ENCODE measurements at places on chromosomes 1 and 21.

DNA sequence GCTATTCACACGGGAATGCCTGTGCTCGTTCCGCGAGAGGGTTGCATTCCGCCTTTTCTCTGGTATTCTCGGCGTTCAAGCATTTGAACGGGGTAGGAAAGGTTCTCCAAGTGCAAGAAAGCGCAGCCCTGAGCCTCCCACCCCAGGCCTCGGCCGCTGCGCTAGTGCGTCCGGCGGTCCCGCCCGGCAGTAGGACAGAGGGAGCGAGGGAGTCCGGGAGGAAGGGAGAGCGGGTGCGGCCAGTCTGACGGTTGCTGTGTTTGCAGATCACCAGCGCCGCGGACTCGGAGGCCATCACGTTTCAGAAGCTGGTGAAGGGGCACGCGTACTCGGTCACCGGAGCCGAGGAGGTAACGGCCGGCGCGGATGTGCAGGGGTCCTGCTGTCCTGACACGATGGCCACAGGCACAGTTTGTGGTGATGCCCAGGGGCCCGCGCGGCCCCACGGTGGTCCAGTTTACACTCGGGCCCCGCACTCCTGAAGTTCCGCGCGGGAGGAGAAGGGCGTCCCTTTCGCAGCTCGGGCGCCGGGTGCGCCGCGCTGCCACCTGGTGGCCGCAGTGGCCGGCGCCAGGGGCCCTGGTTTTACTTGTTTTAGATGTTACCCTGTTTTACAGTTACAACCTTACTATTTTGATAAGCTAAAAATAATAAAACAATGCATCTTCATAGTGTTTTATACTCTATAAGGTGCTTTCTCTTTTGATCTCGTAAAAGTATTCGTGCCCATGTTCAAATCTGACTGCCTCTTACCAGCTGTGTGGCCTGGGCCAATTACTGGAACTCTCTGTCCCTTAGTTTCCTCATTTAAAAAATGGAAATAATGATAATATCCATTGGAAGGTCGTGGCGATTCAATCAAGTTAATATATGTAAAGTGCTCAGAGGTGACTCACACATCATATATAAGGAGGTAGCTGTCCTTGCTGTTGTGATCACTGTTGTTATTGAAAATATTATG, 36.7 kb downstream of the CAPN2 start:
- no peak for DNase-seq

- DNase-seq: peak; percentile 62
Observed at GRCh38 chr1:183304440-183305107, 113.6 kb downstream of the NMNAT2 start.

DNA sequence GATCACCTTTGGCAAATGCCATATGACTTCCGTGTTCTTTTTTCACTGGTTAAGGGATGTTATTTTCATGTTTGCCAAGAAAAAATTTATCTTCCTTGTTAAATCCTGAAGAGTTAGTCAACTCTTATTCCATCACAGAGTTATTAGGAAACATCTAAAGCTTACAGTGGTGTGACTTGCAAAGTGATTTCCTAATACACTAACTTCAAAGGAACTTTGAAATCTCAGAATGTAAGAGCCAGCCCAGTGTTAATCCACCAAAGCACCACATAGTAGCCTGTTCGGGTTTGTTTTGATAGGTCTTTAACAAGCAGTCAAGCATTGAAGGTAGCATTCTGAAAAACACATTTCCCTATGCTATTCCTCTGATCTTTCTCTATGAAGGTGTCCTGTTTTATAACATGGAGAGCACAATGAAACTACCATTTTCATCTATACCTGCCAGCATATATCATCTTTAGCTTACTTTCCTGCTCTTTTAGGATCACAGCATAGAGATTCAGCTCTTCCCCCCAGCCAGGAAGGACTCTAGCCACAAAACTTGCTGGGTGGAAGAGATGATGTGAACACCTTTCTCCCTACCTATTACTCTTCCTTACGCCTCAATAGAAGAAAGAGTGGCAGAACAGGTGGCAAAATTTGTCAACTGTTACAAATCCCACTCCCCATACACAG, 82.4 kb upstream of the MAGI3 start:
- no peak for DNase-seq

GRCh38 chr1:188517139-188517538, 1688.4 kb downstream of the PLA2G4A start:
- no peak for DNase-seq

DNA sequence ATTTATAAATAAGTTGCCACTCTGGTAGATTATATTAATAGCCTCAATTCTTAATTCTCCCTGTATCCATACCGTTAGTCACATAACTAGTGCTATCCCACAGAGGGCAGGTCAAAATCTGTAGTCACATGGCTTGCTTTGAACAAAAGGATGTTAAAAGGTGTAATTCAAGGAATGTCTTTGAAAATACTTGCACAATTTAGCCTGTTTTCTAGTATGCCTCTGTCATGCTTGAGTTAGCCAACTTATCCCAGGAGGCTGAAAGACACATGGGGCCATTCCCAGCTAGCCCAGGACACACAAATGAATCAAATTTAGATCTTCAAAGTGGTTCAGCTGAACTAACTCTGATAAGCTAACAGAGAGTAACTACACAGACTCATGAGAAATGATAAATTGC, 758.5 kb upstream of the NEGR1 start:
- no peak for DNase-seq

DNA sequence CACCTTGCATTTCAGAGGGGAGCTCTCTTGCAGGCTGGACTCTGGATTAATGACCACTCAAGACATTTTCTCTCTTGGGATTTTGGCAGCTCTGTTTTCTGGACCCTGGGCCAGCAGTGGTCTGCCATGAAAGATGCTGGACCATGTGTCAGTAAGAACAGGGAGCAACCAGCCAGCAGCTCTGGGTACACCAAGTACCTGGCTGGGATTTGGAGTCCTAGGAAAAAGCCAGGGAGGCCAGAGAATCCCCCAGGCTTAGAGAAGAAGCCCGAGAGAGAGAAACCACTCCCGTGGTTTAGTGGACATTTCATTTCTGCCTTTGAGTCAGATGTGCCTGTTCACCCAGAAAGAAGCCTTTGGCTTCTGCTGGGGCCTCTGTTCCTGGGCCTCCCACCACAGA, 2.5 kb downstream of the NFASC start:
- DNase-seq: no peak

DNA sequence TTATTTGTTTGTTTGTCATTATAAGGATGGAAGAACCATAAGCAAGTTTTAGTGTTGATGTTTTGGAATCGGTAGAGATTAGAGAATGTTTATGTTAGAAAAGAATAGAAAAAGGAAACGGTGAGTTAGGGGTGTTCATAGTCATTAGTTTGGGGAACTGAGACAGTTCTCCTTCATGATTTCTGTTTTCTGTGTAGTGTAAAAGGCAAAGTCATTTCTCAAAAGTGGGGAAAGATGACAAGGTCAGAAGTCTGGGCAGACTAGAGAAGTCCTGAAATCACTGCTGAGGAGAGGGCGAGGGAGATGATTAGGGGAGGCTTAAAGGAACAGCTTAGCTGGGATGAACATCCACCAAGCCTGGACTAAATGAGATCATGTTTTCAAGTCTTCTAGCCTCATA, 498.9 kb downstream of the TTLL7 start:
- DNase-seq: no peak

DNA sequence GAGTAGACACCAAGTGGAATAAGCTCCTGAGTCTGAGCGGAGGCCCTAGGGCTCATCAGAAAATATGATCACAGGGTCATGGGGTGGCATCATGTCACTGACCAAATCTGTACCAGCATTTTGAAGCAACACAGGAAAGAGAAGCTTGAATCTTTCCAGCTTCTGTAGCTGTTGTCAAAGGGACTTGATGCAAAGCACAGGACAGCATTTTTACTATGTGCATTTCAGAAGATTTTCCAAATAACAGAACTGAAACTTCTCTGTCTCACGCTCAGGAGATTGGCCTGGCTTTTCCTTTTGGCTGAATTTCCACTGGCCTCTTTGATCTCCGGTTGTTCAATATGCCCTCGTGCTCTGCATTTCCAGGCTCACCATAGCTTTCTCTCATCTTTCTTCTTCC, 127.2 kb upstream of the ATP1B1 start:
- no peak for DNase-seq

GRCh38 chr1:55147524-55147923, 67.6 kb downstream of the USP24 start:
- DNase-seq: no peak

- no peak for DNase-seq
Observed at GRCh38 chr1:37159102-37159501, 124.8 kb upstream of the GRIK3 start.

DNA sequence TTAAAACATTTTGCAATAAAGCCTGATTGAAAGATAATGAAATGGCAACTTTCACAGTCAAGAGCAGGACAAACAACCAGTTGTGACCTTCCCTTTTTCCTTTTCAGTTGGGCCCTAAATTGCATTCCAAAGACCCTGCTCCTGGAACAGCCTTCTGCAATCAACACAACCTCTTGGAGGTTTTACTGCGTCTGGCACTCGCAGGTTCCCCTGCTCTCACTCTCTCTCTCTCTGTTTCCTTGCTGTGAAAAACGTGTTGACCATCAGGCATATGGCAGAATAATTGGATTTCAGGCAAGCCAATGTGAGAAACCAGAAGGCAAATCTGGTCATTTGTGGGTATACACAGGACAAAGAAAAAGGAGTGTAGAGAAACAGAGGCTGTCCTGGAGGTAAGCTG, 23.2 kb downstream of the SLC44A5 start:
- DNase-seq: no peak

GRCh38 chr1:221575605-221576004, 166.3 kb downstream of the DUSP10 start:
- DNase-seq: no peak

GRCh38 chr21:15112858-15113257, 48.1 kb upstream of the NRIP1 start:
- DNase-seq: no peak

- DNase-seq: no peak
Observed at GRCh38 chr1:231160895-231161666, 777 bp upstream of the TRIM67 start.

GRCh38 chr1:207669528-207670009, 24.6 kb downstream of the CR1L start:
- no peak for DNase-seq

All from NCI-H774 (cell line).